SJCRH30 (cell line): ENCODE measurements at places on chromosomes 7 and 10. TPM values are rescaled to one million over a fixed set of nuclear protein-coding genes. Genes with fewer than 3 reads are reported as not detected.

MEOX2 gene
- total RNA-seq = not detected in 2 replicates

HABP2 gene
- not detected in 2 replicates for total RNA-seq

SPDYE17 gene
- total RNA-seq = not detected in 2 replicates

MACC1 gene
- 0.08 TPM in 2 replicates for total RNA-seq

BAMBI gene
- total RNA-seq = 3.8 and 4.3 TPM in 2 replicates

ARL3 gene
- 17.6 and 18.0 TPM in 2 replicates for total RNA-seq

FGL2 gene
- total RNA-seq = 1.3 and 1.5 TPM in 2 replicates

GRCh38 chr10:22849077-22849805, 78.6 kb upstream of the ARMC3 start:
- no peak overlapping the region for H3K27ac ChIP-seq
- no peaks in the 10 kb centered on the region for H3K27me3 ChIP-seq
- peak overlapping the region; percentile 29 for H3K4me3 ChIP-seq
- H3K4me1 ChIP-seq = no peaks in the 10 kb centered on the region
- peak; percentile 73 for DNase-seq
- H3K36me3 ChIP-seq = no peaks in the 10 kb centered on the region

- H3K4me3 ChIP-seq = no peak overlapping the region
- no peak for DNase-seq
- no peaks in the 10 kb centered on the region; the same call in 1 of the 2 replicates for H3K4me1 ChIP-seq
- no peaks in the 10 kb centered on the region for H3K27me3 ChIP-seq
Observed at GRCh38 chr7:27933671-27934565, 194.0 kb downstream of the TAX1BP1 start.

DNA sequence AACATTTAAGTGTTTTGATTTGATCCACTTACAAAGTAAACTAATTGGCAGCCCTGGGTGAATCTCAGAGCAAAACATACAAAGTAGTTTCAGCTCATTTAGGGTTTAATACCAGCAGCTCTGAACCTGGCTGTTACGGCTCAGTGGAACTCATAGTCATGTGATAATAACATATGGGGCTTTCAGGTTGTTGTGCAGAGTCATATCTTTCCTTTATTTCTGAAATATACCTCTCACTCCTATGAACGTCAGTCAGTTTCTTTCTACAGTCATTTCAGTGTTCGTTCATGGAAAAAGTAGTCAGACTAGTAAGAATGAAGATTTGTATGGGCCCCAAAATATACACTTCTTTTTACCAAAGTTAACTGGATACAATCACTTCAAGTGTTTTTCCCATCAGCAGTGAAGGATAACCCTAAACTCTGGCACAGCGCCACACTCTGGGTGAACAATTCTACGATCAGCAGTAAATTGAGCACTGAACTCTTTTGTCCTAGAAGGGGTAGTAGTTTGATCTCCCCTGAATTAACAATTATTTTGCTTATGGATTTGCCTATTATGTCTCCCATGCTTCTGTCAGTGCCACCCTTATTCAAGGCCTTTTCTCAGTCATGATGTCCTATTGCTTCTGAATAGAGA, 218.6 kb downstream of the THSD7A start:
- no peak for DNase-seq
- H3K36me3 ChIP-seq = no peaks in the 10 kb centered on the region
- H3K27me3 ChIP-seq = no peaks in the 10 kb centered on the region
- no peak overlapping the region for H3K27ac ChIP-seq
- H3K4me3 ChIP-seq = no peak overlapping the region

GRCh38 chr7:4145576-4145975, 536.5 kb upstream of the FOXK1 start:
- DNase-seq = no peak
- no peak overlapping the region for H3K27ac ChIP-seq
- H3K4me1 ChIP-seq = no peaks in the 10 kb centered on the region
- H3K4me3 ChIP-seq = no peak overlapping the region

DNA sequence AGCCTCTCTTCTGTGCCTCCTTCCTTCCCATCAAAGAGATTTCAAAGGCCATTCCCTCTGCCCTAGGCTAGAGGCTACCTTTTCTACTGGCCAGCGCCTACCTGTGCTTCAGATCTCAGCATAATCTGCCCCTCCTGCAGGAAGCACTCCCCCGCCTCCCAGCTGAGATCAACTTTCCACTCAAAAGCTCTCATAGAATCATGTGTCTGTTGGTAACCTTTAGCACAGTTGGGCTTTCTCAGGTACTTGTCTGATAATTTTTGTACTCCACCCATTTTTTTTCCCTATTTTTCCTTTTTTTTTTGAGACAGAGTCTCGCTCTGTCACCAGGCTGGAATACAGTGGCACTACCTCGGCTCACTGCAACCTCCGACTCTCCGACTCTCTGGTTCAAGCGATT, 231.0 kb upstream of the PRSS58 start:
- 0 out of 2 replicates have a peak, but pooled peaks cover 4% of the 10 kb centered on the region for H3K27me3 ChIP-seq
- no peak for DNase-seq
- H3K4me3 ChIP-seq = no peak overlapping the region

DNA sequence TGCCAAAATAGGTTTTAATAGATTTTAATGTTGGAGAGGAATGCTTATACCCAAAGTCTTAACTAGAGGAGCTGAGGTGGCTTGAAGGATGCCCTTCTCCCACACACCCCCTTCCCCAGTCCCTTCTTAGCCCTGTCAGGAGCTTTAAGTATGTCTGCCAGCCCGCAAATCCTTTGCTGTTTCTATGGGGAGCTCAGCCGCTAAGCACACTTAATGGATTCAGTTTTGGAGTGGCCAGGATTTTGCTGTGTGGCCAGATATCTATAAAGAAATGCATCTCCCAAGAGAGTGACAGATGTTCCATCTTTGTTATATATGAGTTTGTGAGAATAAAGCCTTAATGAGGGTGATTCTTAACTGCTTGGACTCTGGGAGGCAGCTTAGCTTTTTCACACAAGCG, 152.9 kb upstream of the ZNF32 start:
- no peak overlapping the region for H3K4me3 ChIP-seq
- no peak overlapping the region for H3K27ac ChIP-seq
- no peak for DNase-seq

DNA sequence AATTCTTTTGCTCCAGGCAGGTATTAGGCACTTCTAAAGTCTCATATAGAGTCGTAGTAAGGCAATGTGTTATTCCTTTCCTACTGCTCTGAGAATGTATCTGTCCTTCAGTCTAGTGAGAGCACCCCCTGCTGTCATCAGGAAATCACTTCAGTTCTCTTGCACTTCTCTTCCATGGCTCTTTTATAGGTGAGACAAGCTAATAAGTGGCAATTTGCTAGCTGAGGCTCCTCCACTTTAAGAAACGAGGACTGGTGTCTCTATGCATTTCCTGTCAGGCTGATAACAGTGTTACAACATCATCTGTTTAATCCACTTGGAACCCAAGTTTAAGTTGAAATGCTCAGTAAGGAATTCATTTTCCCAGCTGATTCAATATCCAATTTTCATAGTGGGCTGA, 350.6 kb downstream of the TFEC start:
- peaks cover 37% of the 10 kb centered on the region for H3K4me1 ChIP-seq
- H3K27me3 ChIP-seq = no peaks in the 10 kb centered on the region
- DNase-seq = peak; percentile 30
- no peaks in the 10 kb centered on the region for H3K36me3 ChIP-seq
- no peak overlapping the region for H3K4me3 ChIP-seq

- no peak overlapping the region for H3K27ac ChIP-seq
- no peak overlapping the region for H3K4me3 ChIP-seq
- no peaks in the 10 kb centered on the region for H3K4me1 ChIP-seq
Observed at GRCh38 chr7:157487046-157487770, 150.4 kb downstream of the DNAJB6 start.

GRCh38 chr7:4725014-4725849, 43.1 kb downstream of the FOXK1 start:
- H3K27me3 ChIP-seq = no peaks in the 10 kb centered on the region
- H3K36me3 ChIP-seq = no peaks in the 10 kb centered on the region
- peak; percentile 90 for DNase-seq

GRCh38 chr10:43845121-43845520, 196.4 kb upstream of the ZNF32 start:
- no peaks in the 10 kb centered on the region for H3K27me3 ChIP-seq
- H3K36me3 ChIP-seq = no peaks in the 10 kb centered on the region
- no peak for DNase-seq
- no peak overlapping the region for H3K4me3 ChIP-seq
- no peaks in the 10 kb centered on the region for H3K4me1 ChIP-seq

DNA sequence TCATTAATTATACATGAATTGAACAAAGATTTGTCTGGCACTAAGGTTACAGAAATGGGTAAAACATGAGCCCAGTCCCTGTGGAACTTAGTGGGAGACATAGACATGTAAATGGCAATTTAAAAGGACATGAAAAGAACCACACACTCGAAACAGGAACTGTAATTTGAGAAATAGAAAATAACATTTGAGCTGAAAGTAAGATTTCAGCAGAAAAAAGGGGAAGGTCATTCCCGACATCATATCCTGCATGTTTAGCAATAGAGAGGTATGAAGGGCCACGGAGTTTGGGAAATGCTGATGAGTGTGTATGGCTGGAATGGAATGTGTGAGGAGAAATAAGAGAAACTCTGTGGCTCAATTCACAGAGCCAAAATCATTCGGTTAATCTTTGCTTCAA, 175.4 kb upstream of the AHR start:
- H3K27ac ChIP-seq = no peak overlapping the region
- 0 out of 2 replicates have a peak, but pooled peaks cover 2% of the 10 kb centered on the region for H3K4me1 ChIP-seq
- H3K36me3 ChIP-seq = no peaks in the 10 kb centered on the region
- no peak for DNase-seq

DNA sequence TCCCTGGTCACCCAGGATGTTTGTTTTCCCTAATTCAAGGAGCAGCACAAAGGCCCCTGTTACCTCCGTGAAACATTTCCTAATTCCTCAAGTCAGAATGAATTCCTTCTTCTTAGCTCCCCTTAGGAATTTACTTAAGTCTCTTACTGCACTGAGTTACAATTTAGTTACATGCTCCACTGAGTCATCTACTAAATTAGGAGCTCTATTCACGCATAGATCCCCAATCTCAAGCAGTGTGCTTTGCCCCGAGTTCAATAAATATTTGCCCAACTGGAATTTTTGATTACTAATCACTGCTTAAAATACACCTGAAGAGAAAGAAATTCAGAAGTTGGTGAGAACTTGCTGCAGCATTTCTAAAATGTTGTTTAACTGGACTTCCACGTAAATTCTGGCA, 329.4 kb upstream of the MYO3A start:
- no peaks in the 10 kb centered on the region for H3K36me3 ChIP-seq
- H3K27ac ChIP-seq = no peak overlapping the region
- no peaks in the 10 kb centered on the region for H3K4me1 ChIP-seq
- no peak overlapping the region for H3K4me3 ChIP-seq

DNA sequence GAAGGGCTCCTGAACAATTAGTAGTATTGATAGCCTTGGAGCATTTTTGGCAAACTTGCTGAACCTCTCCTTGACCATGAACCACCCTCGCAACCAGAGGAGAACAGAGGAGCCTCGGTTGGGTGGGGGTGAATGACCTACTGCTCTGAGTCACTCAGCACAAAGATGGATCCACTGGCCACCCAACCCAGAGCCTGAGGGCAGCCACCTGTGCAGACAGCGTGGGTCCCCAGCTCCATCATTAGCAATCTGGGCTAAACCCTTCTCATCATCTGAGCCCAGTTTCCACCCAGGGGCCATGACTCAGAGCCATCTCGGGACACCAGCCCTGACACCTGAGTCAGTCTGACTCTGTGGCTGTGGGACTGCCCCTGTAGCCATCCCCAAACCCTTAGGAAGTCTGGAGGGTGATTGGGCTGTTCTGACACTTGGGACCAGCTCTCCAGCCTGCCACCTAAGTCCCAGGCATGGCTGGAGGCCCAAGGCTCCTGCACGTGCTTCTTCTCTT, 171.8 kb upstream of the GPR26 start:
- H3K36me3 ChIP-seq = no peaks in the 10 kb centered on the region
- DNase-seq = no peak
- H3K27me3 ChIP-seq = no peaks in the 10 kb centered on the region; the same call in 1 of the 2 replicates

- 0 out of 2 replicates have a peak overlapping the region, but pooled peaks have one; percentile 0 for H3K27ac ChIP-seq
- H3K27me3 ChIP-seq = no peaks in the 10 kb centered on the region
Observed at GRCh38 chr7:38169847-38170246, 8.2 kb upstream of the STARD3NL start.

DNA sequence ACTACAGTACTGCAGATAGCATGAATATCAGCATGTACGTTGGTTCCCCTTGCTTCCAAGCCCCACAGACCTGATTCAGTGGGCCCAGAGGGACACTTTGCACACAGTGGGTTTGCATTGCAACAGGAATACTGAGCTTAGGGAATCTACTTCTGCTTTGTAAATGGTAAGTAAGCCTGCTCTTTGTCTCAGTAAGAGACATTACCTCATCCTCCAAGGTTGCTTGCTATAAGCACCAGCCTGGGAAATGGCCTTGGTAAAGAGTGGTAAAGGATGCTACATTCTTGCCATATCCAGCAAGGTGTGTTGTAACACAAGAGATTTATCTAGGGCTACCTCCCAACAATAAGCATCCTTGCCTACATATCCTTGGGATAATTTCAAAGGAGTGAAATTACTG, 730.5 kb downstream of the INHBA start:
- no peaks in the 10 kb centered on the region for H3K36me3 ChIP-seq
- H3K4me3 ChIP-seq = no peak overlapping the region
- H3K4me1 ChIP-seq = no peaks in the 10 kb centered on the region
- H3K27me3 ChIP-seq = no peaks in the 10 kb centered on the region
- no peak for DNase-seq
